ENCODE measurements at places on chromosomes 13 and 19.

DNA sequence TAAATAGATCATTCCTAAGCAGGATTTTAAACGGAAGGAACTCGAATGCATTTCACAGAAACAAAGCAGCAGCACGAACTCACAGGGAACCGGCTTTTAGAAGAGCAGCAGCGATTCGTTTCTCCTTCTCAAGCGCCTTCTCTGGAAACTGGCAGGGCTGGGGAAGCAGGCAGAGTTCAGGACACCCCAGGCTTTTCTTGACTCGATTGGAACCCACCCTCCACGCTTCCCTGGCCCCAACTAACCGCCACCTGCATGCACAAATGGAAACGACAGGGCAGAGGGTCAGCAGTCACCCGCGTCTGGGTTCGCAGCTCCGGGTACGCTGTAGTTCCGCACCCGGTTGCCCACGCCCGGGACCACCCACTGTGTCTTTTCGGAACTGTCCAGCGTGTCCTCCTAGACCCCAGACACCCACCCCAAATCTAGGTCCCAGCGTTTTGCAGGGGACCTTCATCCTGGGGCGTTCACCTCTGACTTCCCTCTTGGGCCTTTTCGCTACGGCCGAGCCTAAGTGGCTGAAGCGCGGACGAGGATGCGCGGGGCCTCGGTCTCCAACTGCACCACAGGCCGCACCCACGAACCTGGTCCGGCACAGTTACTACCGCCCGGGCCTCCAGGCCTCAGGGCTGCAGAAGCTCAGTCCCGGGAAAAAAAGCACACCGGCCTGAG lies 500 bp downstream of the ZFP30 start:
- no peak for DNase-seq

DNA sequence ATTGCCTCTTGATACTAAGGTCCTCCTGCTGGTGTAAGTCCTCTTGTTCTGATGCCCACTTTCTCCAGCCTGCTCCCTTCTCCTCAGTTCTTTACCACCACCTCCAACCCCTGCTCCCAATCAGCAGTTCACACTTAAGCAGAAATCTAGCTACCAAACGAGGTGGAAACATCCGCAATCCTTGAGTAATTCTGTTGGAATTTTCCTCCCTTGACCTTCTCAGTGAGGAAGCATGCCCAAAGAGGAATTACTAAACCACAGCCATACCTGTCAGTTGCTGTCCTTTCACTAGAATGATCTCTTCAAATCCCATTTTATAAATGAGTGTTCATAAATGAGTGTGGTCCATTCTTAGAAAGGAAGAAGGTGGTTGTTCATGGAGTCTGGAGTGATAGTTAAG lies 289.9 kb downstream of the DACH1 start:
- DNase-seq: no peak

- no peak for DNase-seq
Observed at GRCh38 chr19:16184665-16185122, 516 bp upstream of the FAM32A start.

DNA sequence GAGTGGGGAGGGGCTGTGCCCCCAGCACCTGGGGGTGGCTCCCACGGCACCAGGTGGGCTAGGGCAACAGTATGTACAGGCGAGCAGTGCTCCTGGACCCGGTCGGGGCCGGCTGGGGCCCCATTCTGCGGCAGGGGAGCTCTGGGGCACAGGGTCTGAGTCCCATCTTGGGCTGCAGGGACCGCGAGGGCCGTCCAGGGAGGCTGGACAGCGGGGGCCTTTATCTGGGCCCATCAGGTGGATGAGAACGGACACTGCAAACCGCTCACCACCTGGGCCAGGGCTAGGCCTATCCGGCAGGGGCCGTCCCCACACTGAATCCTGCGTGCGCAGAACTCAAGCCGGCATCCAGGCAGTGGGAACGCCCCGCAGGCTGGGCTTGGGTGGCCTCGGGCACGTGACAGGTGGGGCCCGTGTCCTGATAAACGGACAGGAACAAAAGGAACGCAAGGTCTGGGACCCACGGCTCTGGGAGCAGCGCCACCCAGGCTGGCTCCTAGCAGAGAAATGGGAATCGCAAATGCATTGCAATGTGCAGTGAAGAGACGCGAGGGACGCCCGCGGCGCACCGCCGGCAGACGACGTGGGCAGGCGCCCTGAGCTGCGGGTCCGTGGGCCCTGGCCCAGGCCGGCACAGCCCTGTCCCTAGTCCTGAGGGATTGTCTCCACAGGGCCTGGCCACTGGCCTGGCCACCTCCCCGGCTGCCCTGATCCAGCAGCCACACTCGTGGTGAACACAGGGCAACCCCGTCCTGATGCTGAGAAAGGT lies 29.7 kb downstream of the BTBD2 start:
- DNase-seq: no peak

DNA sequence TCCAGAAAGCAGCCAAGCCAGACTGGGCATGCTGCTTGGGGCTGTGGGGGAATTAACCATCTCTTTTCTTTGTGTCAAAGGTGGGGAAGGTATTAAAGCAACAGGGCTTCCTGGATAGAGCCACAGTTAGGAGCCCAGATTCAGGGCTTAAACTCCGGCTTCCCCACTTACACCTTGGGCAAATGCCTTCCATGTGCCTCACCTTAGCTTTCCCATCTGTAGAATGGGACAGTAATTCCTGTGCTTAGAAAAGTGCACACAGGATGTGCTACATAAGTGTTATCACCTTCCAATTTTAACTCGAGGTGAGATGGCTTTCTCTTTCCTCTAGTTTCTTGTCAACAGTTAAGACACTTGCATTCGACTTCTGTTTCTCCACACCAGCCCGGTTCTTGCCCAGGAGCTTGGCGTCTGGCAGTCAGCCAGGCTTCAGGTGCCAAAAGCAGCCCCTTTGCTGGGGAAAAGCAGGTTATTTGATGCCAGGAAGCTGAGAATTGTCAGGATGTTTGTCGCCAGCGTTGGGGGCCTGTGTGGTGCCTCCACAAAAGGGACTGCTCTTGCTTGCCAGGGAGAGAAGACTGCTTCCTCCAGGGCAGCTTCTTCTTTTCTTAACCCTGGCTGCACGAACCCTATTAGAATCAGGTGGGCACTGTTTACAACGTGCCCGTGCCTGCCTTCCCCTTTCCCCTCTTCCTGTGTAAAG lies 79.2 kb downstream of the SIPA1L3 start:
- no peak for DNase-seq

GRCh38 chr19:2099937-2100718 lies 3.4 kb downstream of the IZUMO4 start:
- DNase-seq: no peak

GRCh38 chr13:25141042-25141441 lies 31.0 kb downstream of the AMER2 start:
- DNase-seq: no peak

DNA sequence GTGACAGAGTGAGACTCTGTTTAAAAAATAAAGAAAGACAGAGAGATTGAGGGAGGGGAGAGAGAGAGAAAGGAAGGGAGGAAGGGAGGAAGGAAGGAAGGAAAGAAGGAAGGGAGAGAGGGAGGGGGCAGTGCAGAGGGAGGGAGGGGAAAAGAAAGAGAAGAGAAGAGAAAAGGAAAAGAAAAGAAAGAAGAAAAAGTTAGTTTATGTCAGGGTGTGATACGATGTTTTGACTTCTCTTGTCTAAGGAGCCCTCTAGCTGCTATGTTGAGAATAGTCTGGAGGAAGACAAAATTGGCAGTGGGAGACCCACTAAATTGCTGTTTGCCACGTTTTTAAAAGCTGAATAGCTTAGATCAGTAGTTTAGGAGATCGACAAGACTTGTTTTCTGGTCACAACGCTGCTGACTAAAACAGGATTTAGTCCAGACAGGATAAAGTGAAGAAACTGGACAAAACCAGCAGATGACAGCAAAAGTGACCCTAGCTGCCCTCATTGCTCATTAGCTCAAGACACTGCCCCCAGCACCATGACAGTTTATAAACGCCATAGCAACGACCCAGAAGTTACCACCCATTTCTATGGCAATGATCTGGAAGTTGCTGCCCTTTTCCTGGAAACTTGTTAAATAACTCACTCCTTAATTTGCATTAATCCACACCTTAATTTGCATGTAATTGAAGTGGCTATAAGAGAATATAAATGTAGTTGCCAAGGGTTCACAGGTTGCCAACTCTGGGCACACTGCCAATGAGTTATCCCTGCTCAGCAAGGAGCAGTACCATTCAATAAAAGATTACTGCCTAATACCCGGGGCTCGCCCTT lies 11.1 kb downstream of the TEX101 start:
- no peak for DNase-seq

DNA sequence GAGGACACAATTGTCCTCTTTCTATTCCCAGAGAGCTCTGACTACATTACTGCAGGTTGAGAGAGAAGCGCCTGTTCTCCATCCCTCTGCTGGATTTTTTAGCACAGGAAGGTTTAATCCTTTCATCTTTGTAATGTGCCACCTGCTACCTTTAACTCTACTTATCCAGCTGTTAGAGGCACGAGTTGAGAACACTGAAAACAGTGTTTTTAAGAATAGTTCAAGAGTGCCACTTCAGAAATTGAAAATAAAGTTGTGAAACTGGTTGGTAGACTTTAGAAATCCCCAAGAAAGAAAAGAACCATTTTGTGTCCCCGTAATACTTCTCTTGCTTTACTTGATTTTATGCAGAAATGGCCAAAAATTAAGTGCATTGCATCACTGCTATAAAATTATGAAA lies 20.6 kb downstream of the FREM2 start:
- no peak for DNase-seq

- DNase-seq: no peak
Observed at GRCh38 chr13:112132142-112132541, 65.2 kb downstream of the SOX1 start.

Measured in activated CD4-positive, CD25-positive, alpha-beta regulatory T cell treated with anti-CD3 and anti-CD28 coated beads, Interleukin-2, amount 50 U/mL, for 72 hours (primary cell).